ENCODE measurements at places on chromosomes 7 and 10. TPM values are rescaled to one million over a fixed set of nuclear protein-coding genes. Genes with fewer than 3 reads are reported as not detected.

PPP1R9A gene
- 12.2 TPM for polyA plus RNA-seq

GRM3 gene
- not detected for polyA plus RNA-seq

MBL2 gene
- not detected for polyA plus RNA-seq

- no peak for DNase-seq
Observed at GRCh38 chr10:71127104-71127503, 85.3 kb upstream of the UNC5B start.

DNA sequence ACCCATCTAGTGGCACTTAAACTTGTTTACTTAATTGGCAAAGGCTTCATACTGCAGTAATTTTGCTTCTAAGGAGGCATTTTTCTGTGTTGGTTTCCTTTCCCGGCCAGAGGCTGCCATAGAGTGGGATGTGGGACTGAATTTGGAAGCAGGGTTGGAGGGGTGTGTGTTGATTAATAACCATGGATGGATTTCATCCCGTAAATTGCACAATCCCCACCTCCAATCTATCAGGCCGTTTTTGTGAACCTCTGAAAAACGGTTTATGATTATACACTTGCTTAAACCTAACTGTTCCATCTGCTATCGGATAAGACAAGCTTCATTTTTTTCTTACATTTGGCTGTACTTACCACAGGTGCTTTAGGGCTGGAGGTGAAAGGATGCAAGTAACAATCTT lies 1.3 kb downstream of the TMEM60 start:
- no peak for DNase-seq

DNA sequence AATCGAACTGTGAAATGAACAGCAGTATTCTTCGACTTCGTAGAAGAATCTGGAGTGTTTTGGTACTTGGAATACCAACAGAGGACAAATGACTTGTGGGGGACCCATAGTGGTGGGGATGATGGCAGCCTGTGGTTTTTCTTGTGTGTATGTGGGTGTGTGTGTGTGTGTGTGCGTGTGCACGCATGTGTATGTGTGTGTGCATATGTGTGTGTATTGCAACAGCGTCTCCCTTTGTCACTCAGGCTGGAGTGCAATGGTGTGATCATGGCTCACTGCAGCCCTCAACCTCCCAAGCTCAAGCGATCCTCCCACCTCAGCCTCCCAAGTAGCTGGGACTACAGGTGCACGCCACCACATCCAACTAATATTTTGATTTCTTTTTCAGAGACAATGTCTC lies 9.4 kb upstream of the YWHAG start:
- no peak for DNase-seq

- DNase-seq = no peak
Observed at GRCh38 chr7:31145339-31145738, 93.2 kb downstream of the ADCYAP1R1 start.

- no peak for DNase-seq
Observed at GRCh38 chr10:58396057-58396456, 10.8 kb downstream of the TFAM start.

Data from immature natural killer cell (primary cell).